NT2/D1 (cell line): ENCODE measurements at places on chromosomes 6 and 20.

GRCh38 chr6:42010185-42010891 lies 40.0 kb upstream of the TAF8 start:
- no peak for DNase-seq

DNA sequence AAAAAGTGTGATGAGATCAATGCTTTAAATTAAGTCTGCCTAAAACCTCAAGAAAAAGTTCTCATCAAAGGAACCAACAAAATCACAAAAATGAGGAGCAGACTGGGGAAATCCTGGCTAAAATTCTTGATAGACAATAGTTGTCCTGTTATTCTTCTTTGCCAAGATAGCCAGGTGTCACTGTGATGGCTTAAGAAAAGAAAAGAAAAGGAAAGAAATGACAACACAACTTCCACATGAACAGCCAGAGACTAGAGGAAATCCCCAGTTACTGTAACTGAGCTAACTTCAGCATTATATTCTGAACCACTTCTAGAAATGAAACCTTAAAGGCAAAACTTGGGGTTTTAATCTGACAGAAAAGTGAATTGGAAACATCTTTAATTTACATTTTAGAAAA lies 129.6 kb downstream of the CD24 start:
- no peak for DNase-seq

DNA sequence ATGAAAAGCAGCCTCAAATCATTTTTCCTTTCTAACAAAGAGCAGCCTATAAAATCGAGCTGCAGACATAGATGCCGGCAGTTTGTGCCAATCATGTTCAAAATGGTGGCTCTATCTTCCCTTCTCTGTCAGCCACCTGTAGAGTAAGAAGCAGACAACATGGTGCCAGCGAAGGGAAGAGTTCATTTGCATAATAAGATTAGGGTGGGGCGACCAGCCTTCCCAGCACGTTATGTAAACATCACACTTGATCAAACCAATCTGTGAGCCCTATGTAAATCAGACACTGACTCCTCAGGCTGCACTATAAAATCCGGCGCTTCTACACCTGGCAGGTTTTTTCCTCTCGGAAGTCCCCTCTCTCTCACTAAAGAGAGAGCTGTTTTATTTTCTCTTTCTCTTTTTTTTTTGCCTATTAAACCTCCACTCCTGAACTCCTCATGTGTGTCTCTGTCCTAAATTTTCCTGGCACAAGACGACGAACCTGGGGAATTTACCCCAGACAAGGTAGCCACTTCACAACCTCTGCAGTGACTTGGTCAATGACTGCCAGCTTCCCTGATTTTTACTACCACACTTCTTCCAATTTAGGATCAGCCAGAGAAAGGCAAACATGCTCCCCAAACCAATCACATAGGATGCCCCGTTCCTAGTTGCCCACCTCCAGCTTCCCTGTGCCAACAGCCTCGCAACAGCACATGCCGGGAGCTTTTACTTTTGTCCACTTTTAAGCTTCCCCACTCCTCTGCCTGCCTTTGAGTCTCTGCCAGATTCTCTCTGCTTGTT lies 12.9 kb downstream of the TPMT start:
- no peak for DNase-seq

DNA sequence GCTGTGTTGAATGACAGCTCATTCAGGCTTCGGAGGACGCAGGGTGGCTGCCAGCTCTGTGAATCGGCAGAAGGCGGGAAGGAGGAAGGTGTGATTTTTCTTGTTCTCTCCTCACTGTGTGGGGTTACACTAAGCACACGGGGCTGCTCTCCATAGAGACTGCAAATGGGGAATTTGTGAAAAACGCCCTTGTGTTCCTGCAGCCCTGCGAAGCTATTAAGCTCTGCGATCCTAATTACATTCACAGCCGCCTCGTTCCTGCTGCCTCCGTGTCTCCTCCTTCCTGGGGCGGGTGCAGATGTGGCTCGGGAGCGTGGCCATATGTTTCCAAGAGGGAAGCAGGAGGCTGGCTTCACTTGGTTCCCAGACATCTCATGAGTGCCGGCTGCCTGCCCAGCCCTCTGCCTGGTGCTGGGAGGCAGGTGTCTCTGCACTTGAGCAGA lies 124.0 kb downstream of the TOX2 start:
- DNase-seq = no peak

- DNase-seq = no peak
Measured at GRCh38 chr20:46573234-46573633, 22.8 kb upstream of the OCSTAMP start.
